ENCODE measurements at places on chromosomes 2 and 18. TPM values are rescaled to one million over a fixed set of nuclear protein-coding genes. Genes with fewer than 3 reads are reported as not detected.

SRD5A2 gene
- not detected for total RNA-seq

NAB1 gene
- total RNA-seq = 33.6 TPM

VIL1 gene
- total RNA-seq = not detected

ATP9B gene
- 11.5 TPM for total RNA-seq

IL1RL1 gene
- total RNA-seq = under 0.01 TPM

KCNG2 gene
- not detected for total RNA-seq

STAT4 gene
- 0.28 TPM for total RNA-seq

RBKS gene
- total RNA-seq = 1.1 TPM

MEX3C gene
- total RNA-seq = 42.8 TPM

INHBB gene
- 0.28 TPM for total RNA-seq

IGFBP2 gene
- 33.5 TPM for total RNA-seq

B3GNT7 gene
- total RNA-seq = under 0.01 TPM

SPC25 gene
- total RNA-seq = 2.0 TPM

LRP2 gene
- total RNA-seq = not detected

CD207 gene
- not detected for total RNA-seq

CD302 gene
- total RNA-seq = 6.1 TPM

TUBA3E gene
- total RNA-seq = not detected

CIB4 gene
- total RNA-seq = not detected

POTEI gene
- not detected for total RNA-seq

AOX1 gene
- total RNA-seq = 57.2 TPM

LRRFIP1 gene
- total RNA-seq = 52.2 TPM

CCDC178 gene
- total RNA-seq = not detected

RRM2 gene
- total RNA-seq = 53.6 TPM

UXS1 gene
- 33.7 TPM for total RNA-seq

CDH7 gene
- total RNA-seq = not detected

CPLX4 gene
- not detected for total RNA-seq

CYP27C1 gene
- not detected for total RNA-seq

MRO gene
- not detected for total RNA-seq

STARD6 gene
- total RNA-seq = 0.28 TPM

DSG1 gene
- not detected for total RNA-seq

KCNIP3 gene
- 0.83 TPM for total RNA-seq

GLI2 gene
- total RNA-seq = 4.7 TPM

FHOD3 gene
- 16.0 TPM for total RNA-seq

NPPC gene
- 0.28 TPM for total RNA-seq
